AG09309 (cell line): ENCODE measurements at places on chromosomes 3 and 15.

- DNase-seq = no peak
These were observed 60.3 kb downstream of the SLC6A6 start for GRCh38 chr3:14462738-14463137.

- no peak for DNase-seq
These were observed at the start of gene TNNC1 for GRCh38 chr3:52453496-52454249. TNNC1 (minus strand) TSS chr3:52454041; CDS start chr3:52454015, 26 bp downstream.

DNA sequence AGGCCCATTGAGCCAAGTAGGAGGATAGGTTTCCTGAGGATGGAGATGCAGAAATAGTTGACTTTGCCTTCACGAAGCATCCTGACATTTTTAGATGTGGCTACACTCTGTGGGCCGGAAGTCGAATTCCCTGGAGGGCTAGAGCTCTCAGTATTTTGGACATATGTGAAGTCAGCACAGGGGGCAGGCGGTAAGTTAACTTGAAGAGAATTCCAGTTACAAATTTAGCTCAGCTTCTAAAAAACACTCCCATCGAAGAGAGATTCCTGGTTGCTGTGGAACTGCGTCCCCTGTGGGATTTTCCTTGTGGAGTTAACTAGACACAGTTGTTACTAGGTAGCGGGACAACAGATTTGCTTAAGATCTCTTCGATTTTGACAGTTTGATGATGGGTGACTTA, 161.9 kb upstream of the RGMA start:
- DNase-seq = no peak

- no peak for DNase-seq
These were observed 19.9 kb downstream of the CLDN1 start for GRCh38 chr3:190302212-190302867.

- no peak for DNase-seq
These were observed 207.2 kb upstream of the NAALADL2 start for GRCh38 chr3:174651951-174652350.

- DNase-seq = no peak
These were observed 32.3 kb upstream of the CTSH start for GRCh38 chr15:78977091-78977571.

- DNase-seq = no peak
These were observed 97.2 kb downstream of the LRTM1 start for GRCh38 chr3:54830658-54831057.

GRCh38 chr3:141875893-141876380, 506 bp upstream of the ATP1B3 start:
- no peak for DNase-seq

- DNase-seq = no peak
These were observed 119.3 kb upstream of the DAZL start for GRCh38 chr3:16724487-16724886.

GRCh38 chr3:150989208-150989607, 16.7 kb upstream of the CLRN1 start:
- no peak for DNase-seq

GRCh38 chr3:63557912-63558311, 94.6 kb upstream of the SNTN start:
- DNase-seq = no peak

GRCh38 chr3:159007331-159007730, 205.5 kb downstream of the MFSD1 start:
- DNase-seq = no peak

GRCh38 chr3:177538048-177538749, 340.9 kb upstream of the TBL1XR1 start:
- no peak for DNase-seq

GRCh38 chr3:20104167-20104661, 64.0 kb downstream of the KAT2B start:
- no peak for DNase-seq

DNA sequence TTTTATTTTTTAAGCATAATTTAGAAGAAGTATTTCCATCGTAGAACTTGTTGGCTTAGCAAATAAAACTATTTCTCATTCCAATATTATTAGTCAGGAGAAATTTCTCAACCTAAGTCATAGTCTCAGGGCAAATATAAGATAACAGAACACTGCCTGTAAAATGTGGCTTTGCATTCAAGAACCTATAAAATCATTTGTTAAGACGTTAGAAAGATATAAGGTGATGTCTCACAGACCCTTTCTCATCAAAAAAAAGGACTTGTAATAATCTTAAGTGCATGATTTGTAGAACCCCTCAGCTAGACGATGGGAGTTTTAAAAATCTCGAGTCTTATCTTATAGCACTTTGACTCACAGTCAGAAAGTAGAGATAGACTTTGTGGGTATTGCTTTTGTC, 314.7 kb upstream of the CFAP20DC start:
- peak; percentile 46 for DNase-seq

DNA sequence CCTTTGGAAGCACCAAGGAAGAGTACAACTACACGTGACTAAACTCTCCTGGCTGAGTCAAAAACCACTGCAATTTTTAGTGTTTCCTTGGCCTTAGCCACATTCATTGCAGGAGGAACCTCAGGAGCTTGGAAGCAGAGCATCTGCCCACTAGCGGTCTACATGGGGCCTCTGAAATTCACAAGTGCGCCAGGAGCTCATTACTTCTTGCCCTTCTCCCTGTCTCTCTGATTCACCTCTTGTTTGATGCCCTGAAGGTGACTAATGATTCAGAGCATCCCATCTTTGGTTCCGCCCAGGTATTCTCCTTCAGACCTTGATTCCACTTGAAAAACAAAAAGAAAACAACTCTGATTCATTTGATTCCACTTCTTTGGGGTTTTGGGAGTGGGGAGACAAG, 201.1 kb upstream of the LPP start:
- no peak for DNase-seq

GRCh38 chr3:49536875-49537533, 17.3 kb upstream of the BSN start:
- no peak for DNase-seq

- no peak for DNase-seq
These were observed 160.1 kb downstream of the FBLN2 start for GRCh38 chr3:13708871-13709595.

GRCh38 chr15:79849789-79850188, 47.0 kb downstream of the MTHFS start:
- no peak for DNase-seq

DNA sequence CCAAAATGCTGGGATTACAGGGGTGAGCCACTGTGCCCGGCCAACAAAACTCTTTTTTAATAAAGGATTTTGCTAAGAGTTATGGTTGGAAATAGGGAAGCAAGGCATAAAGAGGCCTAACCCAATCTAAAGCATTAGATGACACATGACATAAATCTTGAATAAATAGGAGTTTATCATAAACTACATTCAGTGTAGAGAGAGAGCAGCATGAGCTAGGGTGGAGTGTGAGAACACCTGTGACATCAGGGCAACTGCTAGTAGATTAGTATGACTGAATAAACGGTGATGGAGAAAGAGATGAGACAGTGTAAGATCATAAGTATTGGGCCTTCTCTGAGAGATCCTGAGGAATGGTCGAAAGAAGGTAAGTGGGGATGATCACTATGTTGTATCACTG, 63.7 kb downstream of the DPPA2 start:
- DNase-seq = no peak

- no peak for DNase-seq
These were observed 273.0 kb downstream of the EPHB1 start for GRCh38 chr3:135068011-135068410.

DNA sequence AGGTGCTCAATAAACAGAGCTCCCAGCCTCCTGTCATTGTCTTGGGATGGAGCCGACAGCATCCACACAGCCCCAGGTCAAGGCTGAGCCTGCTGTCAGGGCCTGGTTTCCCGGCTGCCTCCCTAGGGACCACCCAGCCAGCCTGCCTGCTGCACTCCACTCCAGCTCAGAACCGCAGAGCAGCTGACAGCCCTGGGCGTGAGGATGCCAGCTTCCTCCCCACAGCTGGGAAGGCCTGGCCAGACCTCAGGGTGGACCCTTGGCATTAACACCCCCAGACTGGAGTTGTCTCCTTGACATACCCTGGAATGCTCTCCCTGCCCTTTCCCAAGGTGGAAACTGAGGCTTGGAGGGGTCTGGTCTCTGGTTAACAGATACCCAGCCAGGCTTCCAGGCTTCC, 112.0 kb downstream of the WNT7A start:
- DNase-seq = no peak

- DNase-seq = no peak
These were observed at the start of gene REC114 for GRCh38 chr15:73442968-73443367. REC114 (plus strand) TSS chr15:73443164; CDS start chr15:73443186, 22 bp downstream.

DNA sequence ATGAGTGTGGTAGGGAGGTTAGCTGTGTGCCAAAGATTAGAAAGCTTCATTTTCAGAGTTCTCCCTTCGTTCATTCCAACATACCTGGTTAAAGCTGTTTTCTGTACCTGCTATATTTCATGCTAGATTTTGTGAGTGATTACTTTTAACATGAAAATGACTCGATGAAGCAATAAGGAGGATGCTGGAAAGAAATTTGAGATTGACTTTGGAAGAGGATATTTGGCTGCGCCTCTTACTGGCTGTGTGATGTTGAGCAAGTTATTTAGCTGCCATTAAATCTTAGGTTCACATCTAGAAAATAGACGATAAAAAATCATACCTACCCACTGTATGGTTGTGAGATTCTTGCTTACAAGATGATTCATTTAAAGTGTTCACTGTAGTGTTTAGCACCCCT, 288.7 kb downstream of the ZIC4 start:
- no peak for DNase-seq

- DNase-seq = no peak
These were observed 5.5 kb downstream of the DIS3L start for GRCh38 chr15:66298803-66299251.

- no peak for DNase-seq
These were observed 2.3 kb downstream of the CHP1 start for GRCh38 chr15:41233367-41233771.

GRCh38 chr3:20503394-20504082, 317.5 kb upstream of the SGO1 start:
- DNase-seq = no peak

GRCh38 chr3:30166535-30166934, 439.9 kb upstream of the TGFBR2 start:
- no peak for DNase-seq

DNA sequence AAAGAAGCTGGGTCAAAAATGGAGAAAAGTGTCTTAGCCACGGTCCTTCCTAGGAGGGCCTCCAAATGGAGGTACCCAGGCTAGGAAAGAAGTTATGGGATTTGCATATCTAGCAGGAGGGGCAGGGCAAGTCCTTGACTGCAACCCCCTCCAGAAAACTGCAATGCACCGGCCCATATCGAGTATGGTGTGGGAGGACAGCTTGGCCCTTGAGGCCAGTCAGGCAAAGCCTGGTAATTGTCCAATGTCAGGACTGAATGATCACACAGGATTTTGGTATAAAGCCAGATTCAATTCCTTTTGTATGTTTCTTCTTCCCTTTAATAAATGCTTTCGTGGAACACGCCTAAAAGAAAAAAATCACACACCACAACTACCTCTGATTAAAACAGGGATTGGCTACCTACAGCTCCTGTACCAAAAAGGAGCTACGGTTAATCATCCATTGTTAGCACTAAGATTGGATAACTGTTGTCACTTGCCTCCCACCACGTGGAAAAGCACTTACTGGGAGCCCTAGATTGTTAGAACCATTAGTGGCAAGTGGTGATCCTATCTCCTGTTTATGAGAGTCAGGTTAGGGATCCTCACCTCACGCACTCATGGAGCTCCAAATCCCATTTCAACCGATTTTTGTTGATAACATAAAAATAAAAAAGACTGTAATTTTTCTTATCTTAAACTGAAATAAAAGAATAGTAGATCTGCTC, 1.2 kb downstream of the ZNF770 start:
- no peak for DNase-seq

- DNase-seq = no peak
These were observed 4.5 kb downstream of the ADGRG7 start for GRCh38 chr3:100613721-100614390.

DNA sequence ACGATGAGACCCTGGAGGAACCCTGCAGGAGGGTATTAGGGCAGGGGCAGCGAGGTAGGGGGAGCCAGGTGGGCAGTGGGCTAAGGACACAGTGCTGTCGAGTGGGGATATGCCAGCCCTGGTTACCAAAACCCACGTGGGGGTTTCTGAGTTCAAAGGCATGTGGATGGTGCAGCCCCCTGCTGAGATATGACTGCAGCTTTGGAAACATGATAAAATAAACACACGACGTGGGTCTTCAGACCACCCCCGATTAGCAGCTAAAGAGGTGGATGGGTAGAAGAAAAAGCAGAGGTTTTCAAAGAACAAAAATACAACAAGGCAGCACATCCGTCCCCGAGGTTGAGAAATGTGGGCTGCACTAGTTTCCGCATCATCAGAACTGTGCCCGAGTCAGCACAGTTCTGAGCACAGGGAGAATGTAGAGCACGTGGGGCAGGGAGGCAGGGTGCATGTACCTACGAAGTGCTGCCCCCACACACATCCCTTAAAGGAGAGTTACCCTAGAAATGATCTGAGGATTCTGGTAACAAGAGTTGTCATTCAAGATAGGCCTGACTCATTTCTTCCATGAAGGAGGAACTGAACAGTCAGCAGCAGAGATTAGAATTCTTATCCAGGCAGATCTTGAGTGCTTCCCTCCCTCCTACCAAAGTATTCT, 121.3 kb downstream of the RPLP1 start:
- DNase-seq = no peak

DNA sequence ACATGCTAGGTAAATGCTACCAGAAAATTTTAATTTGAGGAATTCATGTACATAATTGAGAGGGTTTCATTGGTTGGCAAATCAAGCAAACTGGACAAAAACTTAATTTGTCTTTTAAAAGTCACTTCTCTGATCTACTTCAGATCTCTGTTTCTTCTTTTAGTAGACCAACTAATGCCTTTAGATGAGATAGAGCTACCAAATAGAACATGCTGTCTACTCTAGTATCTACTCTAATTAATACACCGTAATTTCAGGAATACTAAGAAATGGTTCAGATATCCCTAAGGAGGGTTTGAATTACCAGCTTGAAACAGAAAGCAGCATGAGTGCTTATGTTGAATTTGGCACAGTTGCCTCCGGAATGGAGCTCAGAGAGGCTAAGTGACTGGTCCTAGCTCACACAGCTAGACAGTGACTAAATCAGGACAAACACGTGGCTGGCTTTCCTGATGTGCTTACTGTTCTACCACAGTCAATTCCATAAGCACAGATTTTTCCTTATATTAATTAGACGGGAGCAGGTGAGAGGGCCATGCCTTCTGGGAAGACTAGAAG, 225.1 kb downstream of the ITPR1 start:
- DNase-seq = no peak

- no peak for DNase-seq
These were observed 22.9 kb downstream of the PDE8A start for GRCh38 chr15:85004550-85004949.

DNA sequence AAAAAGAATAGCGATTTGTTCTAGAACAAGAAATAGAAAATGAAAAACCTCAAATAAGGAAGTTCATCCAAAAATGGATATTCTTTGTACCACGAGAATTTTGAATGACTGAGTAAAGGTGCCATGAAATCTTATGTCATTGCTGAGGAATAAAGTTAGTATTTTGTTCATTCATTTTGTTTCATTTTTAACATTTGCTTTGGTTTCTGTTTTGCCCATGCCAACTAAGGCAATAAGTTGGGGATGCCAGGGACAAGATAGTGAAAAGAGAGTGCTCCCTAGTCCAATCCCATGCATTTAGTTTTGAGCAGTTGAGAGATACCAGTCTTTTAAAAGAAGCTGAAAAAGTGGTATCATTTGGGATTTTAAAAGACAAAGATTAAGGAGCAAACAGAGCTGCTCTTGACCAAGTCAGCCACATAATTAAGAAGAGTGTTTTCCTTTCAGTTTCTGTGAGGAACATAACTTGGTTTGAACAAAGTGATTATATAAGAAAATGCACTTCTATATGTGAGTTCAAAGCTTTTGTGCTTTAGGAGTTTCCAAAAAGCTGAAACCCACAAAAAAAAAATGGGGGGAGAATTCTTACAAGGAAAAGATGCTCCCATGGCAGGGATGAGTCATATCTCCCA, 201.4 kb downstream of the PLOD2 start:
- no peak for DNase-seq

GRCh38 chr3:13886593-13887129, 6.8 kb upstream of the WNT7A start:
- no peak for DNase-seq
